ENCODE measurements at places on chromosomes 2 and 18. TPM values are rescaled to one million over a fixed set of nuclear protein-coding genes. Genes with fewer than 3 reads are reported as not detected.

The CYP27A1 gene
- 0.24 TPM for total RNA-seq

DNA sequence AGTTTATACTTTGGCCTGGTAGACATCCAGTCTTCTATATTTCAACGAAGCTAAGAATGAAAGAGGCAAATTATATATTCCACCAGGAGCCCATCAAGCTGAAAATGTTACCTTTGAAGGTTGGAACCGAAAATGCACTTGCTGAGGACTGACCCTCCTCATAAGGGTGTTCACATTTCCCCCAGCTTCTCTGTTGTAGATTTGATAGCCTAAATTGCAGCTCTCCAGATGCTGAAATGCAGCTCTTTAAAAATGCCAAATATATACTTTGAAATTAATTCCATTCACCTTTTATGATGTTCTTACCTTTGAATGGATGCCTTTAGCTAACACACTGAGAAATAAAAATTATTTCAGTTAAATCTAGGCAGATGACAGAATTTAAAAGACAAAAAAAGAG, 1.8 kb upstream of the FIGN start:
- no peak overlapping the region for H3K27ac ChIP-seq
- DNase-seq: no peak
- no peaks in the 10 kb centered on the region for H3K4me1 ChIP-seq
- no peak overlapping the region for H3K4me3 ChIP-seq

DNA sequence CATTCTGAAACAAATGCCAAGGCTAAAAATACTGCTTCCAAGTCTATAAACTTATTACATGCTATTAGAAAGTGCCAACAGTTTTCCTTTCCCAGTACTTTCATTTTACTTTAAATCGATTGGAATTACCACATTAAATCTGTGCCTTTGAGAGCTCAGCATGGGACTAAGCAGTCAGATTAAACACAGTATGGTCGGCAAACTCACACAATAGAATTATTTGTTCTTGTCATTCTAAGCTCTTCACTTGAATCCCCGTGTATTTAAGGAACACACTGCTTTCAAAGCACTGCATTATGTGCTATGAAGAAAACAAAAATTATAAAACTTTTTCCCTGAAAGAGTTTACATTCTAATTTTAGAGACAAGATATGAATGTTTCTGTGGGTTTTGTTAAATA, 444.4 kb upstream of the SLC39A10 start:
- no peaks in the 10 kb centered on the region for H3K36me3 ChIP-seq
- H3K27ac ChIP-seq: no peak overlapping the region
- H3K4me3 ChIP-seq: no peak overlapping the region
- no peak for DNase-seq

DNA sequence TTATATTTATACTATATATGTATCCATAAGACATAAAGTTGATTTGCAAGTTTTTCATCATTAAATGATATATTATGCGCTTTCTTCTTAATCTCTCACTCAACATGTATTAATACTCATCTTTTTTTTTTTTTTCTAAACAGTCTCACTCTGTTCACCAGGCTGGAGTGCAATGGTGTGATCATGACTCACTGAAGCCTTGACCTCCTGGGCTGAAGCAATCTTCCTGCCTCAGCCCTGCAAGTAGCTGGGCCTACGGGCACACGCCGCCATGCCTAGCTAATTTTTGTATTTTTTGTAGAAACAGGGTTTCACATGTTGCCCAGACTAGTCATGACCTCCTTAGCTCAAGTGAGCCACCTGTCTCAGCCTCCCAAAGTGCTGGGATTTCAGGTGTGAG, 51.4 kb upstream of the MAP4K3 start:
- peaks cover 21% of the 10 kb centered on the region for H3K27me3 ChIP-seq
- no peak overlapping the region for H3K4me3 ChIP-seq
- no peaks in the 10 kb centered on the region for H3K36me3 ChIP-seq
- DNase-seq: no peak
- no peak overlapping the region for H3K27ac ChIP-seq

- no peaks in the 10 kb centered on the region for H3K36me3 ChIP-seq
- DNase-seq: no peak
- H3K27me3 ChIP-seq: no peaks in the 10 kb centered on the region
- H3K4me3 ChIP-seq: no peak overlapping the region
These were observed 279.0 kb downstream of the SRBD1 start for GRCh38 chr2:45332094-45332493.

- peaks cover 10% of the 10 kb centered on the region for H3K27me3 ChIP-seq
- no peaks in the 10 kb centered on the region for H3K4me1 ChIP-seq
- no peak for DNase-seq
- no peak overlapping the region for H3K27ac ChIP-seq
These were observed 41.3 kb downstream of the TMEM18 start for GRCh38 chr2:635687-636621.

The SCN7A gene
- not detected for total RNA-seq

All from natural killer cell treated with Interleukin-12 subunit alpha and Interleukin-12 subunit beta and Interleukin-15 and Interleukin-18, amount 100 ng/mL, for 72 hours (primary cell).